ENCODE measurements at places on chromosomes 1 and 21. TPM values are rescaled to one million over a fixed set of nuclear protein-coding genes. Genes with fewer than 3 reads are reported as not detected.

DNA sequence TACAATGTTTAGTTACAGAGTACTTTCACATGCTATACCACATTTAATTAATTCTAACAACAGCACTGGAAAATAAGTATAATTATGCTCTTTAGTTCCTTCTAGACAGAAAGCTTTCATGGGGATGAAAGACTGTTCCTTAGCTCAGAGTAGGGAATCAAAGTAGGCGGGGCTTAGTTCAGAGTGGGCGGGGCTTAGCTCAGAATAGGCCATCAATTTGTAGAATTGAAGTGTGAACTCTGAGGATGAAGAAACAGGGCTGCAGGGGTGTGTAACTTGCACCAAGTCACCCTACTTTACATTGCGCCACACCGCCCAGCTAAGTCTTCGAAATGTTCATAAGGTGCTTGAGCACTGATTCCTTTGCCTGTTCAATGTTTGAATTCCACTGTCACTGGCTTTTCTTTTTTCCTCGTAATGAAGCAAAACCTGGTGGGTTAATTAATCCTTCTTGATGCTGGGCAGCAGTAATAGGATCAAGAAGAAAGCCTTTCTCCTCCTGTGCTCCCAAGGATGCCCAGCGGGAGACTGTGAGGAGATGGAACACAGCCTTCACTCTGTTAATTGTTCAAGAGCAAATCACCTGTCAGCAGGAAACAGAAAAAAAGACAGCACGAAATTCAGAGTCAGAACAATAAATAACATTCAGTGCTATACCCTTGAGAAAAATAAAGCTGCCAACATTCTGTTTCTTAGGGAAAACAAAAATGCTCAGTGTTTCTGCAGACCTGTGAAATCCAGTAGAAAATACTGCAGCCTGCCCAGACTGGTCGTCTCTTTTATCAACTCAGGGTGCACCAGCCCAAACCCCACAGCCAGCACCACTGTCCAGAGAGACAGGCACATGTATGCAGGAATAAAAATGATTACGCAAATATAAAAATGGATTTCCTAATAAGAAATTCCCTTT, 66.5 kb upstream of the CAMK1G start:
- H3K4me3 ChIP-seq = no peak overlapping the region
- no peak for DNase-seq
- no peak overlapping the region for H3K27ac ChIP-seq
- no peaks in the 10 kb centered on the region for H3K36me3 ChIP-seq

- H3K4me1 ChIP-seq = no peaks in the 10 kb centered on the region
- no peaks in the 10 kb centered on the region for H3K36me3 ChIP-seq
- no peak overlapping the region for H3K4me3 ChIP-seq
- H3K27ac ChIP-seq = no peak overlapping the region
These were observed 162.8 kb upstream of the IVNS1ABP start for GRCh38 chr1:185479796-185480195.

DNA sequence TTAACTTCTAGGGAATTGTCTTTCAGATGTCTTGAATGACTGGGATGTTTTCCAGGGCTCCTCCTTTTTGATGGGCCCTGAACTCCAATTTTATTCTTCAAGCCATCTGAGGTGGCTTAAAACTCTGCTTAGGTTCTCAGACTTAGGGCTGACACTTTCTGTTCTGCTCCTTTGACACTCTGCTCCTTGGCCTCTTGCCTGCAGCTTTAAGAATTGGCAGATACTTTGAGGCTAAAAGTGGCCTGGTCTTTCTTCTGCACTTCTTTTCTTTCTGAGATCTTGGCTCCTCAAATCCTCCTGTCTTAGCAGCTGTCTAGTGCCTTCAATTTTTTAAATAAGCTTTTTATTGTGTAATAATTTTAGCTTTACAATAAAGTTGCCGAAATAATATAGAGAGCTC, 294.6 kb downstream of the RPS6KC1 start:
- H3K27me3 ChIP-seq = no peaks in the 10 kb centered on the region
- H3K27ac ChIP-seq = no peak overlapping the region
- H3K36me3 ChIP-seq = no peaks in the 10 kb centered on the region
- DNase-seq = no peak

DNA sequence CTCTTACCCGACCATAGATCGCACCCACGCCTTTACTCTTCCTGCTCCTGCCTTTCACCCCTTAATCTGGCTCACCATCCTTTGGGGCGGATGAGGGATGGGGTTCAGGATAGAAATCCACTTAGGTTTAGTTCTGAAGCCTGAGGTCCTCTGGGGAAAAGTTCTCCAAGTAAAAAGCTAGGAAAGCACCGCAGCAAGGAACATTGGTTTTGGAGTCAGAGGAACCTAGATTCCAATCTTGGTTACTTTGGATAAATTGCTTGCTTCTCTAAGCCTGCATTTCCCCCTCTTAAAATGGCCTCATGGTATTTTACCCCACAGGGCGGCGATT, 988 bp upstream of the ASAP3 start:
- peak overlapping the region; percentile 33 for H3K27ac ChIP-seq
- peaks cover 6% of the 10 kb centered on the region for H3K4me1 ChIP-seq
- no peak for DNase-seq
- H3K4me3 ChIP-seq = peak overlapping the region; percentile 95

DNA sequence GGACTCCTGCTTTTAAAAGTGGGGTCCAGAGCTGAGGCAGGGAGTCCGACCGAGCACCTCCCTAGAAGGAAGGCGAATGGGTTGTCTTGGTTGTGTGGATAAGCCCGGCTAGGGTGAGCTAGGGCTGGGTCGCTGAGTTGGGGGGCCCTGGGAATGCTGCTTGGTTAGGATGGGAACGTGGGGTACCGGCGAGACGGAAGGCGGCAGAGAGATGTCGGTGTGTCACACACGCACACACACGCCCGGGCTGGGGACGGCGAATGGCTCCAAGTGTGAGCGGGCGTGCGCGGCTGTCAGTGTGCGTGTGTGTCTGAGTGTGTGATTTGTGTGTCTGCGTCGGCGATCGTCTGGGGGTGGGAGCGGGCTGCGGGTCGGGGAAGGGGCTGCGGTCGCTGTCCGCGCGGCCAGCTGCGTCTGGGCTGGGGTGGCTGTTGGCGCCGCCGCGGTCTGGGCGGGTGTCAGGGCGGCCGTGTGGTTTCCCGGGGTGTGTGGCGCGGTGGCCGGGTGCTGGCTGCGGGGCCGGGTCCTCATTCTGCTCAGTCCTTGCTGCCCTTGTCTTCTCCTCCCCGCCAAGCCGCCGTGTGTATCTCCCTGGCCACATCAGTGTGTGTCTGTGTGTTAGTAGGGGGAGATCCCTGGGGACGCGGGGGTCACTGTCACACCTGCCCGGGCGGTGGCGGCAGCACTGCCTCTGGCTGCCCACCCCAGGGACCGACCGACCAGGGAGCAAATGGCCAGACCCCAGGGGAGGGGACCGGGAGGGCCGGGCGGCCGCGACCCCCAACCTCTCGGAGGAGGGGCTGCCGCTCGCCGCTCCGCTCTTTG, 1.1 kb downstream of the EFNA3 start:
- no peak overlapping the region for H3K27ac ChIP-seq
- peaks cover 16% of the 10 kb centered on the region for H3K4me1 ChIP-seq
- H3K36me3 ChIP-seq = no peaks in the 10 kb centered on the region
- H3K4me3 ChIP-seq = no peak overlapping the region
- DNase-seq = no peak

DNA sequence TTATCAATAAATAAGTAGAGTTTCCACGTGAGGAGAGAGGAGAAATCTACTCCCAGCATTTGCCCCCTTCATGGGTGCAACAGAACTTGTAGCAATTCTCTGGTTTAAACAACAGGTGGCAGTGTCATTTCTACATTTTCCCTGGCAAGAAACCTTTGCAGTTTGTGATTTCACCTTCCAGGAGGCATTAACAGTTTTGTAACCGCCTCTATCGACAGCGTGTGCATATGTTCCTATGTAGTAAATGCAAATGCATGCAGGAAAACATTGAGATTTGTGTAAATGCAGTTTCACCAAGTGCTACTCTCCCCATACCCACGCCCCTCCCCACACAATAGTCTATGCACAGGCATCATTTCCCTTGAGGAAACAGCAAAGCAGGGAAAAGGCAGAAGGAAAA, 494.7 kb downstream of the SMYD3 start:
- no peaks in the 10 kb centered on the region for H3K27me3 ChIP-seq
- no peaks in the 10 kb centered on the region for H3K36me3 ChIP-seq
- DNase-seq = no peak

The C1orf115 gene
- total RNA-seq = 19.6 TPM

All from ovary (tissue), 10 donors.